ENCODE measurements at places on chromosomes 1 and 21. TPM values are rescaled to one million over a fixed set of nuclear protein-coding genes. Genes with fewer than 3 reads are reported as not detected.

CYP4A22 gene
- total RNA-seq = not detected

TNFRSF18 gene
- total RNA-seq = not detected

SPATA6 gene
- total RNA-seq = 4.2 TPM

CHRM3 gene
- 0.32 TPM for total RNA-seq

PTPN7 gene
- 0.40 TPM for total RNA-seq

S100A1 gene
- total RNA-seq = 1,008 TPM

CNKSR1 gene
- total RNA-seq = 90.4 TPM

LRRC38 gene
- 9.7 TPM for total RNA-seq

STK40 gene
- total RNA-seq = 218 TPM

UMODL1 gene
- not detected for total RNA-seq

MANEAL gene
- total RNA-seq = 2.1 TPM

SLC6A17 gene
- total RNA-seq = 0.12 TPM

S100A3 gene
- total RNA-seq = 1.1 TPM

SLC22A15 gene
- 0.39 TPM for total RNA-seq

NUDT17 gene
- total RNA-seq = 2.9 TPM

ADORA1 gene
- 1.2 TPM for total RNA-seq

KLF18 gene
- total RNA-seq = not detected

CYP4A11 gene
- total RNA-seq = not detected

IL24 gene
- total RNA-seq = not detected

ILDR2 gene
- total RNA-seq = 0.14 TPM
